NCI-H1436 treated with DMSO at 0.1 percent for 48 hours (cell line): ENCODE measurements at places on chromosomes 7 and 10.

DNA sequence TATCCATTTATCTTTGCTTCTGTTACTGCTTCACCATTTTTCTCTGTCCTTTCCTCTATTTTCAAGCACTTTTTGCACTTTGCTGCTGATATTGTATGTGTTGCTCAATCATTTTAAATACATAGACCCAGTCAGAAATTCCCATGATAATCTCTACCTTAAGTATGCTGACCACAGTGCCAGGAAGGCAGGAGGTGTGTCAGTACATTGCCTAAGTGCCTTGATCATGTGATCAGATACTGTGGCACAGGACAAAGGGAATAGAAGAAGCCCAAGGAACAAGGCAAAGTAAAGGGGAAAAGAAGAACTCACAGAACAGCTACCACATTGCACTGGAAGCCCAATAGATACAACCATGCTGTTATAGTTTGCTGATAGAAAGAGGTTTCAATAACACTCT is 53.7 kb upstream of the CD36 start:
- no peak for DNase-seq

GRCh38 chr10:132412316-132413192 is 15.6 kb downstream of the PWWP2B start:
- DNase-seq: no peak

- DNase-seq: no peak
Observed at GRCh38 chr10:110755781-110756180, 111.6 kb downstream of the RBM20 start.

GRCh38 chr7:21550821-21551531 is 8.1 kb downstream of the DNAH11 start:
- no peak for DNase-seq

DNA sequence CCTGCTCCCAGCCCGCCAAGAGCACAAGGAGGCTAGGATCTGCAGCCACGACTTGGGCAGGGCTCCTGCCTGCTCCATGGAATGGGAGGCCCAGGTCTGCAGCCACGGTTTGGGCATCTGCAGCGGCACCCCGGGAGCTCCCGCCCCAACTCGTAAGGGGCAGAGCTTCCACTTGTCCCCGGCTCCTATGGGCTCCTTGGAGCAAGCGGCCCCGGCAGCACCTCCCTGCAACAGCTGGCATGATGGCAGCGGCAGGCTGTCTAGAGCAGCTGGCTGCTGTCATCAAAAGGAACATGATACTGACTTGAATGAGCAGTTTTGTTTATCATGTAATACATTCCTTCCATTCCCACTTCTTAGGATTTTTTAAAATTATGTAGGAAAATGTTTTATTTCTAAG is 684.0 kb upstream of the FOXK1 start:
- no peak for DNase-seq

GRCh38 chr7:46485481-46486065 is 564.5 kb upstream of the IGFBP3 start:
- no peak for DNase-seq

DNA sequence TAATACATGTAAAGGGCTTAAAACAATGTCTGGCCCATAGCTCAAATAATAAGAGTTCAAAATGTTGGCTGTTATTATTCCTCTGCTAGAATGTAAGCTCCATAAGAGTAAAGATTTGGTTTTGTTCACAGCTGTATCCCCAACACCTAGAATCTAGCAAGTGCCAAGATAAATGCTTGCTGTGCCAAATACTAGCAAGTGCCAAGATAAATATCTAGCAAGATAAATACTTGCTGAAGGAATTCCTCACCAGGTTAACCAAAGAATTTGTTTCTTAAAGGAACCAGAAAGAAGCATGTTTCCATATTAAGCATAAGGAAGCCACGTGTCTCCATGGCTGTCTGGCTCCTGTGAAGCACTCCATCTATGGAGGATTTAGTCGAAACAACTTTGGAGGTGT is 235.2 kb upstream of the SP4 start:
- no peak for DNase-seq

DNA sequence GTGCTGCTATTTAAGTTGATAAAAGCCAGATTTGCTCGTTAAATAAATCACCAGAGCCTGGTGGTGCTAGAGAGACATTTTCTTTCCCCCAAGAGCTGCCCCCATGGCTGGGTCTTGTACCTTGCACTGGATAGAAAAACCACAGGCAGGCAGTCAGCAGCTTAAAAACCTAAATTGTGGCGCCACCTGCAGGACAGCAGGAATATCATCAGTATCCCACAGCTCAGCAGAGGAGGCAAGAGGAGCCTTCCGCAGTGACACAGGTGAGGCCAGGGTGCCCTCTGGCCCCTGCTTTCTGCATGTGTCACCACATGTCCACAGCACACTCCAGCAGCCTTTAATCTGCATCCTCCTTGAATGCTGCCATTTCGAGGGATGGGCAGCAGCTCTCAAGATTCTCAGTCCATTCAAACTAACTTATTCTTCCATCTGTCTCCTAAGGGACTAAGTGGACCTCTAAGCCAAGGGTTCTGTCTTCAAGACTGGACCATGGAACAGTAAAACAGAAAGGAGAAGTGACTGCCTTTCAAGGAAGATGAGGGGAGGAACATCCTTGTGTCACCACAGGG is 4.5 kb upstream of the PLXNA4 start:
- DNase-seq: no peak

GRCh38 chr7:29310625-29311024 is 116.0 kb downstream of the CHN2 start:
- no peak for DNase-seq

DNA sequence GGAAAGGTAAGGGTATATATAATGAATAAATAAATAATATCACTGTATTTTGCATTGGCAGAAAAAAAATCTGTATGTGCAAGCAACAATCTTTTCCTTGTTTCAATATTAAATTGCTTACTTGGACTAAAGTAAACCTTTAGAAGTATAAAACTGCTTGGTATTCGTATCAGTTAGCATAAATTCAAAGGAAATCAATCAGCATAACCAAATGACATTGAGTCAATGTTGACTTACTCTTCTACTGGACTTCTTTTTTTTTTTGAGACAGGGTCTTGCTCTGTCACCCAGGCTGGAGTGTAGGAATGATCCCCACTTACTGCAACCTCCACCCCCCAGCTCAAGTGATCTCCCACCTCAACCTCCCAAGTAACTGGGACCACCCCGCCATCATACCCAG is 42.3 kb upstream of the KMT2C start:
- no peak for DNase-seq

GRCh38 chr7:93693796-93694195 is 119.3 kb upstream of the CALCR start:
- no peak for DNase-seq

- DNase-seq: no peak
Observed at GRCh38 chr10:106242301-106242700, 922.2 kb downstream of the SORCS1 start.

DNA sequence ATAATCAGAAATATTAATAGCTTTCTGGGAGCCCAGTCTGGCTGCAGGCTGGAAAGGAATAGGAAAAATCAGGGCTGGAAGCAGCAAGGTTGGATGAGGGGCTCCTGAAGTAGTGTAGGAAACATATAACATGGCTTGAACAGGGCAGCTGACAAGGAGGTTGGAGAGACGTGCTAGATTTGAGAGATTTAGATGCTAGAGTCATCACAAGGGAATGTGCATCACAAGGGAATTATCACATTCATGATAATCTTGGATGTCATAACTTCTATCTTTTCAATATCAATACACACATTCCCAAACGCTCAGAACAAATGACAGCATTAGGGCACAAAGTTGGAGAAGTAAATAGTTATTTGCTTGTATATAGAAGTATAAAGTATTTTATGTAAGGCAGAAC is 120.9 kb upstream of the EGFR start:
- DNase-seq: no peak

- DNase-seq: no peak
Observed at GRCh38 chr7:33862946-33863814, 42.2 kb upstream of the BMPER start.

- no peak for DNase-seq
Observed at GRCh38 chr10:88491314-88491713, 91.8 kb downstream of the RNLS start.

DNA sequence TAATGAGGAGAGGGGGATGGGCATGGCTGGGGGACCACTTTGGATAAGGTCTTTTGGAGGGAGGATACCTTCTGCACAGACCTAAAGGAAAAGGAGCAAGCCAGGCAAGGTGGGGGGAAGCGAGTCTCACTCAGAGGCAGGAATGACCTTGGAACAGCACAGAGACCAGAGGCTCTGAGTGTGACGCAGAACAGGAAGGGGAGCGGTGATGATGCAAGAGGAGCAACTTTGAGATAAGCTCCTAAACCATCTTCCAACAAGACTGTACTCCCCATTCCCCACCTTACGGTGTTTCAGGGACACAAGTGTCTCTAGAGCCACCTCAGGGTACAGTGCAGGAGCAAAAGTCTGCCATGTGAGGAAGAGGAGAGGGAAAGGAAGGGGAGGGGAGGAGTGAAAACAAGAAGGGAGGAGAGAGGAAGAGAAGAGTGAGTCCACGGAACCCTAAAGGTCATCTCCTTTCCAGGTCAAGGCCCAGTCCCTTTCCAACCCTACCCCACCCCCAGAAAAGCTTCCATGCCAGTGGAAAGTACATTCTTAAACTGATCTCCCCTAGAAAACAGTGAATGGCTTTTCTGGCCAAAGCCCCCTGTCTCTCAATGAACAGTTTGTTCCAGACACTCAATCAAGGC is 54.1 kb downstream of the JAZF1 start:
- no peak for DNase-seq

GRCh38 chr10:14487488-14487883 is 156.8 kb upstream of the FRMD4A start:
- DNase-seq: no peak

DNA sequence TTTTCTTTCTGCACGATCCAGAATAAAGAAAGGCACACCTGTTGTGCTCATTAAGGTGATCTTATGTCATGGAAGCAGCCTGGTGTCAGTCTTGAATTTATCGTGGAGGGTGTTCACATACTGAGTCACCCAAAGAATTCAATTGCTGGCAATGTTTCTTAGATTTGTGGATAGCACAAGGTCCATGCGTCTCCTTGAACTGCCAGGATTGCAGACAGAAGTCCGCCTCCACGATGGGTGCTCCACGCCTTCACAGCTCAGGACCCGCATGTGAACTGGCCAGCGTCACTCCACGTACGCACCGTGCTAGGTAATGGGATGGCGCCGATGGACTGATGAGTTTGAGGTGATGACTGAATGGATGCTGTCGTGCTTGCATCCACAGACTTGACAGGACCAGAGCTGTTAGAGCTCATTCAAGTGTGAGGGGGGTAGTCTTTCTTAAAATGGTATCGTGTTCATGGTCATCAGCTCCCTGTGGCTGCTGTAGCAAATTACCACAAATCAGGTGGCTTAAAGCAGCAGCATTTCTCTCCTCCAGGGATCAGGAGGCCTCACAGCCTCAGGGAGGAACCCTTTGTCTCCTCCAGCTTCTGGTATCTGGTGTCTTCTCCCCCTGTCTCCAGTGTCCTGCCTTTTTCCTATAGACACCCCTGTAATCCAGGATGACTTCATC is 65.4 kb upstream of the DNAJB6 start:
- no peak for DNase-seq

DNA sequence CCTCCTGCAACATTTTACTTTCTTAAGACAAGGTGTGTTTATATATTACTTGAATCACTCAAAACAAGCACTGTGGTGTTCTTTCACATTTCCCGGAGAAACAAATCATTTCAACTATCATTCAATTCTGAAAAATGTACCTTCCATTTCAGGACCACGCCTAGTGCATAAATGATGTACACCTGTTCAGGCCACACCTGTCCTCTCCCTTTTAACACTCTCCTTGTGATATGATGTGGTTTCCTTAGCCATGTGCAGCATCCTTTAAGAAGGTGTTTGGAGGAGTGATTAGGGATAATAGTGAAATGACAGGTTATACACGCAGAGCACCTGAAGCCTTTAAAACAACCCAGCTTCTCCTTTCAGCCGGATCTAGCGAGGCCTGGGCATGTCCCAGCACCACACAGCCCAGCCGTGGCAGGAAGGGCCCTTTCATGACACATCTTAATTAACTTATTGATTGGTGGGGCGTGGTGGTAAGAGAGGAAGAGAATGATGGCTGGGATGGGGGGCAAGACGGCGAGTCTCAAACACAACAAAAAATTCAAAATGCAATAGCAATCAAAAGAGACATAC is 26.9 kb downstream of the ABLIM1 start:
- no peak for DNase-seq

DNA sequence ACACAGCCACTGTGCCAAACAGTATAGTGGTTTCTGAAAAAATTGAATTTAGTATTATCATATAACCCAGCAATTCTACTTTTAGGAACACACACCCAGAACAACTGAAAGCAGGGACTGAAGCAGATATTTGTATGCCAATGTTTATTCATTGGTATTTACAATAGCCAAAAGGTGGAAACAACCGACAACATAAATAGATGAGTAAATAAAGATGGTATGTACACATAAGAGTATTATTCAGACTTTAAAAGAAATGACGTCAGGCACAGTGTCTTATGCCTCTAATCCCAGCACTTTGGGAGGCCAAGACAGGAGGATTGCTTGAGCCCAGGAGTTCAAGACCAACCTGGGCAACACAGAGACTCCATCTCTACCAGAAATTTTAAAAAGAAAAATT is 7.2 kb downstream of the CDCA7L start:
- DNase-seq: no peak

- no peak for DNase-seq
Observed at GRCh38 chr7:158324397-158325360, 262.9 kb downstream of the PTPRN2 start.

- DNase-seq: no peak
Observed at GRCh38 chr7:67857698-67858097, 861.1 kb downstream of the TYW1 start.

DNA sequence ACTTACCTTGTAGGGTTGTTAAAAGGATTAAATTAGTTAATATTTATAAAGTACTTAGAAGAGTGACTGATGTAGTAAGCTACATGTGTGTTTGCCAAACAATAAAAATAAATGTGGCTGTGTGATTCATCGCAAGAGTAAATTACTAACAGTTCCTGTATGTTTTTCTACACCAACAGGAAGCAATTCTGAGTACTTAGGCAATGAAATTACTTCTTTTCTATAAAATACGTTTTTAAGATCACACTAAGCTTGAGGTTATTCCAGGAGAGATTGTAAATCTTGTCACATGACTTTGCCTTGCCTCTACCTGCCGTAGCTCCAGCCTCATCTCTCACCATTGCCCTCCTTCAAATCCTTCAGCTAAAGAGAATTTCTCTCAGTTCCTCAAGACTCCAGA is 18.1 kb upstream of the GSTK1 start:
- DNase-seq: no peak

- no peak for DNase-seq
Observed at GRCh38 chr7:99296471-99296870, 23.8 kb downstream of the MYH16 start.

- DNase-seq: no peak
Observed at GRCh38 chr7:157301610-157302120, 35.1 kb upstream of the DNAJB6 start.

- no peak for DNase-seq
Observed at GRCh38 chr7:135467207-135467711, 42.6 kb downstream of the CNOT4 start.

- no peak for DNase-seq
Observed at GRCh38 chr10:92756201-92757065, 66.7 kb downstream of the HHEX start.

- DNase-seq: no peak
Observed at GRCh38 chr7:129210989-129211312, 13.9 kb upstream of the AHCYL2 start.

GRCh38 chr10:51532044-51532443 is 167.4 kb downstream of the CSTF2T start:
- no peak for DNase-seq
